Muscle of leg (tissue), 16 donors: ENCODE measurements at places on chromosomes 16 and 17. TPM values are rescaled to one million over a fixed set of nuclear protein-coding genes. Genes with fewer than 3 reads are reported as not detected.

- H3K36me3 ChIP-seq: no peaks in the 10 kb centered on the region
- H3K4me3 ChIP-seq: no peak overlapping the region
- H3K27ac ChIP-seq: no peak overlapping the region
- H3K4me1 ChIP-seq: no peaks in the 10 kb centered on the region
- no peak for DNase-seq
- peaks cover 4% of the 10 kb centered on the region for H3K27me3 ChIP-seq
These were observed 36.6 kb downstream of the FAM20A start for GRCh38 chr17:68564415-68565111.

Gene PPM1E
- 1.1 TPM for total RNA-seq

Gene KRT32
- not detected for total RNA-seq

DNA sequence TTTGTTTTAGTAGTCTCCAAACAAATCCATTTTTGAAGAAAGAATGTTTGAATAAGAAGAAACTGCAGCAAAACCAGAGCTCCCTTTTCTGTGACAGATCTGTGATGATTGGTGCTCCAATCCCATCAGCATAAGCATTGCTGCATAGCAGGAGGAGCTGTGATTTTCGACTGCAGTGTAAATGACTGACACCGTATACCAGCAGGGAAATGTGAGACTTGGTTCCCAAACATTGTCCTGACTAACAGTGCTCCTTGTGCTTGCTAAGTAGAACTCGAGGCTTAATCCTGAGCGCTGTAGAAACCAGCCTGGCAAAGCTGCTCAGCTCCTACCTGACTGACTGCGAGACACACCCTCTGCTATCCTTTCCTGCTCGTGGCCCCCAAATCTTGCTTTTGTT lies 57.2 kb downstream of the NUP93 start:
- H3K27ac ChIP-seq: no peak overlapping the region
- no peaks in the 10 kb centered on the region for H3K36me3 ChIP-seq
- no peak overlapping the region for H3K4me3 ChIP-seq
- no peaks in the 10 kb centered on the region for H3K4me1 ChIP-seq
- no peak for DNase-seq

Gene SUPT4H1
- 64.8 TPM for total RNA-seq

Gene METTL22
- 18.6 TPM for total RNA-seq

Gene CYTH1
- 17.3 TPM for total RNA-seq

Gene OR1F1
- total RNA-seq: not detected

Gene SLC6A2
- total RNA-seq: 2.3 TPM

DNA sequence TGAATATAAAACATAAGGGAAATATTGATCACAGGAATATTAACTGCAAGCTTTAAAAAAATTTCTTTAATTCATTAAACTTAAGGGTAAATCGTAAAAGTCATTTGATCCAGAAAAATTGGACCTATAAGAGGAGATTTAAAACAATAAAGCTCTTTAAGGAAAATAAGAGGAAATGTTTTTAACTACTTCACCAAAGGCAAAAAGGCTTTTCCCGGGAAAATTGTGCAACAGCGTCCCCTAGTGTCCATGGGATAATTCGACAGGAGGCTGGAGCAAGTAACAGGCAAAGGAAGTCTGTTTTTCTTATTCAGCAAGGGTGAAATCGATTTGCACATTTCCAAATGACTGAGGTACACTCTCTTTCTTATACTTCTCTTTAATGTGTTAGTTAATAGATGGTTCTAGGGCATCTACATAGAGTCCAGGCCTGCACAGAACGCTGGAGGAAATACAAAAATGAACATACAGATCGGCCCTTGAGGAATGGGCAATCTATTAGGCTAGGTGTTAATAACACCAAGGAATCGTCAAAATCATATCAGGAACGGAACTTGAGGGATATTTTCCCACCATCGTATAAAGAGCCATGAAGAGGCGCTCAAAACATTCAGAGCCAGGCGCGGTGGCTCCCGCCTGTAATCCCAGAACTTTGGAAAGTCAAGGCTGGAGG lies 61.4 kb downstream of the ZNF18 start:
- peak; percentile 84 for DNase-seq
- H3K27me3 ChIP-seq: peaks cover 2% of the 10 kb centered on the region
- H3K4me3 ChIP-seq: no peak overlapping the region
- no peaks in the 10 kb centered on the region for H3K36me3 ChIP-seq

DNA sequence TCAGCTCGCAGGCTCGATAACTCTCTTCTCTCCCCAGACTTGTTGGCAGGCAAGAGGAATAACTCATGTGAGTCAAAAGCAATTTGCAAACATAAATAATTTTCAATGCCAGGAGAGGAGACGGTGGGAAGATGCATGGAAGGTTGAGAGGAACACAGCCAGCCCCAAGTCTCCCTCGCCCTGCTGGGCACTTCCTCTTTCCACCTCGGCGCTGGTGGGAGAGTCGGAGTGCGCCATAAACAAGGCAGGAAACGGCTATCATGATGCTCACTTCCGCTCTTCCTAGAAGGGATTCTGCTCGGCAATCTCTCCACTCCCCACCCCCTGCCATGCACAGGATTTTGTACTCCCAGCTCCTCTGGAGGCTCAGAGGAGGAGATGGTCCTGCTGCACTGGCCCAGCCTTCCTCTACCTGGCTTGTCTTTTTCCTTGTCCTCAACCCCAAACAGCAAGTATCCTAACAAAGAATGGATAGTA lies 13.0 kb downstream of the CBX4 start:
- no peaks in the 10 kb centered on the region for H3K36me3 ChIP-seq
- H3K4me1 ChIP-seq: peaks cover 28% of the 10 kb centered on the region
- peak; percentile 63 for DNase-seq
- no peak overlapping the region for H3K27ac ChIP-seq
- no peak overlapping the region for H3K4me3 ChIP-seq

GRCh38 chr17:57849163-57849873 lies 526 bp downstream of the MRPS23 start:
- H3K4me1 ChIP-seq: peaks cover 36% of the 10 kb centered on the region

Gene MT4
- total RNA-seq: not detected

Gene PRSS33
- not detected for total RNA-seq

Gene PDK2
- 22.2 TPM for total RNA-seq

Gene NKD1
- total RNA-seq: 4.2 TPM

DNA sequence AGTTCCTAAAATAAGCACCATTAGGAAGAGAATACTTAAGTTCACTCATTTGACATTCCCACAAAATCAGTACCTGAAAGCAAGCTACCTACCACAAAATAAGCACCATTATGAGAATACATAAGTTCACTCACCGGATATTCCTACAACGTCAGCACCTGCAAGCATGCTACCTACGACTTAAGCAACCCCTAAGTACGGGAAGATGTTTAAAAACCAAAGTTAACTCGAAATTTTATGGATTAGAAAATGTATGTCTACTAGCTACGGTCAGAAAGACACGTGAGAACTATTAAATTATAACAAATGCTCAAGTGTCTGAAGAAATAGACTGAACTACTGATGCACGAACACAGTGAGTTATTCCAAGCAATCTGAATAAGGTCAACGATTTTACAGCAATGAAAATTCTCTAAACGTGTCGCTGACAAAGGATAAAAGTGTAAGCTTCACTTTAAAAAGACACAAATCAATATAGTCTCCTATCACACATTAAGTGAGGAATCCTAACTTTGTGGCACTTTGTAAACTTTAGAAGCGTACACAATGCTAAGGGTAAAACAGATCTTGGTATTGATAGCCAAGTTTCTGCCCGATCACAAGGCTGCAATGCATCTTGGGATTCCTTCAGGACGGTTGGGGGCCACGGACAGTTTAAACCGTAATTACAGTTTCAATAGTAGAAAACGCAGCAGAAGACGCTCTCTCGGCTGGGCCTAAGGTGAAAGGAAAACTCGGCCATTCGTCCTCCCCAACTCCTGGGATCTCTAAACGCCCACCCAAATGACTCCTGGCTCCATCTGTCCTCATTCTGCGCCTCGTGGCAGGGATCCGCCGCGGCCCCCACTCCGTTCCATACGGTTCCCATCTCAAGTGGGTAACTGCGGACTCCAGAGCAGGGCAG lies 1.3 kb downstream of the GSPT1 start:
- H3K27ac ChIP-seq: peak overlapping the region; percentile 85
- H3K4me1 ChIP-seq: peaks cover 14% of the 10 kb centered on the region
- H3K4me3 ChIP-seq: peak overlapping the region; percentile 59

Gene GNGT2
- 0.89 TPM for total RNA-seq

DNA sequence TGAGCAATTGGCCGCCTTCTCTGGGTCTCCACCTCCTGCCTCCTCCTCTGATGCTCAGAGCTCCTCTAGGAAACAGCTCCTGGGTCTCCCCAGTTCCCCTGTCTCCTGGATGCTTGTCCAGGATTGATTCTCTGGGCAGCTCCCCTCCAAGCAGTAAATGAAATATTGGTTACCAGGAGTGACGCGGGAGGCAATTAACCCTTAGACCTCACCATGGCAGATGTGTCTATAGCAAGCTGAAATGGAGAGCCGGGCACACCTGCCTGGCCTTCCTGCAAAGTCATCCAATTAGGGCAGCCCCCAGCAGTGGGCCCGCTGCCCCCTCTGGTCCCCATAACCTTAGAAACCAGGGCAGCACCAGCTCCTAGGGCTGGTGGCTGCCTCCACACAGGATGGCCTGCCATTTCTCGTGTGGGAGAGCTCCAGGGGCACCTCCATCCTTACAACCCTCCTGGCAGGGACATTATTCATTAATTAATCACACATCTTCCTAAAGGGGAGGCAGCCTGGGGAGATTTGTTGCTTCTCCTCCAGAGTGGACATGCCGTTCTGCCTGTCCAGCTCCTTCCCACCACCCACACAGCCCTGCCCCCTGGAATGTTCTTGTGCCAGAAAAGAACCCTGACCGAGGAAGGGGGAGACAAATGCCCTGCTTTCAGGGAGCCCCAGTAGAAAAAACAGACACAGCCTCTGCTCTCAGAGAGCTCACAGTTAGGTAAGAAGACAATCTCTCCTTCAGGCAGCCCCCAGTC lies 8.3 kb upstream of the KIF18B start:
- H3K27me3 ChIP-seq: peaks cover 45% of the 10 kb centered on the region
- H3K4me1 ChIP-seq: peaks cover 16% of the 10 kb centered on the region
- H3K27ac ChIP-seq: no peak overlapping the region

DNA sequence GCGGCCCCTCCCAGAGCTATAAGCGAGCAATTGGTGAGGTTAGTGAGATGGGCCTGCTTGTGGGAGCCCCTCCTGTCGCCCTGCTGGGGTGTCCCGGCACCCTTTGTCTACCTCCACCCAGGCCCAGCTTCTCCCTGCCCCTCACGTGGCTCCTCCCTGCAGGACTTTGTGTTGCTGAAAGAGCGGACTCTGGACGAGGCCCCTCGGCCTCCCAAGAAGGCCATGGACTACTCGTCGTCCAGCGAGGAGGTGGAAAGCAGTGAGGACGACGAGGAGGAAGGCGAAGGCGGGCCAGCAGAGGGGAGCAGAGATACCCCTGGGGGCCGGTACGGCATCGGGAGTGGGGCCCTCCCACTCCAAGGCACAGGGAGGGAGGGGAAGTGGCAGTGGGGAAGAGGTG lies 6.1 kb upstream of the C17orf107 start:
- H3K4me3 ChIP-seq: no peak overlapping the region
- no peak for DNase-seq
- no peak overlapping the region for H3K27ac ChIP-seq
- no peaks in the 10 kb centered on the region for H3K4me1 ChIP-seq

Gene LITAFD
- total RNA-seq: not detected

Gene KRT28
- not detected for total RNA-seq

DNA sequence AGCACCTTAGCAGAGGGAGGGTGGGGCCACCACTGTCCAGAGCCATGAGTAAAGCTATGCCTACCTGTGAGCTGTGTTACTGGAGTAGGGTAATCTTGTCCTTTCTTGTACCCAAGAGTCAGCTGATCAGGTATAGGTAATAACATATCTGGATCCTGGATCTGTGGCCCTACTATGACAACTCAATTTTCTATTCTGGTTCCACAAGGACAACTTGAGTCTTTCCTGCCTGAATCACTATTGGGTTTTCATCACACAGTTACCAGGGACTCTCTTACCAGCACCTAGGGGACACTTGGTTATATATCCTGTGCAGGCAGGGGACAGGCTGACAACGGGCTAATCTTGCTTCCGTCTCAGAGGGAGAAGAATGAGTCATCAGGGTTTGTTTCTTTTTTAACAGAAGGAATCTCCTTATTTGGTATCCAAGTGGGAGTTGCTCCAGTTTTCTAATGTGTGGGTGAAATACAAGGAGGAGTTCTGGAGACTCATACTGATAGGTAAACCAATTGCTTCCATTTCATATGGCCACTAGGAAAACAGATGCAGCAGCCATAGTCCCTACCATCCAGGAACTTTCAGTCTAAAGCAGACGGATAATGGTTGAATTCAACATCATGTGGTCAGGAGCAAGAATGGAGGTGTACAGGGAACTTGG lies 6.8 kb downstream of the ZNF267 start:
- H3K27me3 ChIP-seq: no peaks in the 10 kb centered on the region
- no peak overlapping the region for H3K4me3 ChIP-seq
- H3K27ac ChIP-seq: no peak overlapping the region
- H3K4me1 ChIP-seq: peaks cover under 1% of the 10 kb centered on the region
- peak; percentile 28 for DNase-seq

Gene CLEC18B
- total RNA-seq: 2.0 TPM

GRCh38 chr17:53492532-53492931 lies 330.2 kb upstream of the KIF2B start:
- no peak overlapping the region for H3K27ac ChIP-seq
- no peak overlapping the region for H3K4me3 ChIP-seq
- DNase-seq: no peak
- no peaks in the 10 kb centered on the region for H3K27me3 ChIP-seq

DNA sequence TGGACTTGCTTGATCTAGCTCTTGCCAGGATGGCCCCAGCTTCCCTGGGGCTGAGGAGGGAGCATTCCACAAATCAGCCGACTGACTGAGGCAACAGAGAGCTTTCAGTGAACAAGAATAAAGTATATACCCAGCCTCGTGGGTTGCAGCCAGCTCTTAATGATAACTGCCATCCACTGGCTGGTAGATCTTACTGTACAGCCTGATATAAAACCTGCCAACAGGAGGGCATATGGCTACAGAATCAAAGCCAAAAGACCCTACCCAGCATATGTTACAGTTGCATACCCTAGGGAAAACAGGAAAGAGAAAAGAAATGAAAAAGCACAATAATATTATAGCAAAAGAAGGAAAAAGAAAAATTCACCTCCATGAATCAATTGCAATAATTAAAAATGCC lies 775.9 kb upstream of the KIF2B start:
- no peaks in the 10 kb centered on the region for H3K4me1 ChIP-seq
- H3K27ac ChIP-seq: no peak overlapping the region
- H3K4me3 ChIP-seq: no peak overlapping the region
- no peaks in the 10 kb centered on the region for H3K36me3 ChIP-seq

Gene PTGES3L
- 37.3 TPM for total RNA-seq

- H3K27ac ChIP-seq: no peak overlapping the region
- peaks cover 7% of the 10 kb centered on the region for H3K4me1 ChIP-seq
- peak; percentile 16 for DNase-seq
- no peaks in the 10 kb centered on the region for H3K36me3 ChIP-seq
These were observed 479 bp downstream of the IRX6 start for GRCh38 chr16:55324285-55325079.

GRCh38 chr16:19118938-19119431 lies 5.2 kb downstream of the ITPRIPL2 start:
- H3K36me3 ChIP-seq: peaks cover 28% of the 10 kb centered on the region
- H3K27ac ChIP-seq: peak overlapping the region; percentile 57
- peak; percentile 86 for DNase-seq
- no peaks in the 10 kb centered on the region for H3K27me3 ChIP-seq
- peak overlapping the region; percentile 5 for H3K4me3 ChIP-seq

Gene LGALS9B
- total RNA-seq: not detected
